ENCODE measurements at places on chromosomes 3 and 15. TPM values are rescaled to one million over a fixed set of nuclear protein-coding genes. Genes with fewer than 3 reads are reported as not detected.

GRCh38 chr3:194350726-194351071, 429 bp downstream of the CPN2 start:
- no peak for DNase-seq

DNA sequence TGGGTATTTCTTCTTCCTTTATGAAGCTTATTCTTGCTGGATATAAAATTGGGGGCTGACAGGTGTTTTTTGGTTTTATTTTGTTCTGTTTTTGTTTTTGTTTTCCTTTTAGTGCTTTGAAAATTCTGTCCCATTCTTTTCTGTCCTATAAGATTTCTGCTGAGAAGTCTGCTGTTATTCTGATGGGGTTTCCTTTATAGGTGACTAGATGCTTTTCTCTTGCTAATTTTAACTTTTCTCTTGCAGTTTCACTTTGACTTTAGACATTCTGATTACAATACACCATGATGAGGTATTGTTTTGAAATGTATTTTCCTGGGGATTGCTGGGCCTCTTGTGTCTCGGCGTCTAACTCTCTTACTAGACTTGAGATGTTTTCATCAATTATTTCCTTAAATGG, 22.8 kb downstream of the TTC14 start:
- no peak for DNase-seq

- DNase-seq: peak; percentile 92
Observed at GRCh38 chr3:48402281-48402732, 27.6 kb downstream of the PLXNB1 start.

The STAC gene
- polyA plus RNA-seq: 0.19 TPM

The GPR27 gene
- polyA plus RNA-seq: not detected

The CHSY1 gene
- 40.9 TPM for polyA plus RNA-seq

The C2CD4A gene
- polyA plus RNA-seq: not detected

- no peak for DNase-seq
Observed at GRCh38 chr3:129927072-129927471, 33.6 kb upstream of the TMCC1 start.

The OIP5 gene
- 5.5 TPM for polyA plus RNA-seq

The CACNA2D3 gene
- 0.41 TPM for polyA plus RNA-seq

The RASGRF1 gene
- 0.15 TPM for polyA plus RNA-seq

- DNase-seq: peak; percentile 39
Observed at GRCh38 chr3:122689587-122689986, 8.9 kb downstream of the PARP14 start.

- no peak for DNase-seq
Observed at GRCh38 chr3:185216607-185216958, 37.3 kb downstream of the EHHADH start.

The ALDH1A2 gene
- not detected for polyA plus RNA-seq

DNA sequence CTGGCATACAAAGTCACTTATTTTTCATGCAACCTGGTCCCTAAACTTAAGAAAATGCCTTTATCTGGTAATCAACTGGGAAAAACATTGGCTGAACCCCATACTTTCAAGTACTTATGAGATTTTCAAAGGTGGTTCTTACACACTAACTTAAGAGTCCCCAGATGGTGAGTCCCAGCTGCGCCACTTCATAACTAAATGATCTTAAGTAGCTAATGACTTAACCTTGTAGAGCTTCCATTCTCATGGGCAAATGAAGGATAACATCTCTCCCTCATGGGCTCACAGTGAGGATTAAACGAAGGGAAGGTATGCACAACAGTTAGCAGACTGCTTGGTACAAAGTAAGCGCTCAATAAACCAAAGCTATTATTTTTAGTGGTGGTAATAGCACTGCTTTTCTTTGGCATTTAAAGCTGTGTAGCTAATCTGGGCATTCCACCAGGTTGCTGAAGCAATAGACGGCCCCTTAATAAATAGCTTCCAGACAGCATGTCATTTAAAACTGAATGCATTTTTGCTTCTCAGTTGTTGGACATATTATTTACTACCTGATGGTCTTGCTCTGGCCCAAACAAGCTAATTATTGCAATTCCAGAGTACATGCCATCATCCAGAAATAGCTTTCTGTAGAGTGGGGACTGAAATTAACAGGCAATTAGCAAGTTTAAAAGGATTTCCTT, 55.4 kb downstream of the LIPC start:
- DNase-seq: no peak

The NPAP1 gene
- polyA plus RNA-seq: not detected

GRCh38 chr3:31377045-31377642, 155.6 kb upstream of the STT3B start:
- peak; percentile 88 for DNase-seq

The TPRG1 gene
- polyA plus RNA-seq: 0.17 TPM

GRCh38 chr15:75140080-75140879, 61.4 kb upstream of the C15orf39 start:
- DNase-seq: no peak

The IL17RD gene
- 0.92 TPM for polyA plus RNA-seq

GRCh38 chr3:41290306-41290705, 91.0 kb downstream of the CTNNB1 start:
- DNase-seq: no peak

- no peak for DNase-seq
Observed at GRCh38 chr15:25057574-25057973, 102.8 kb downstream of the SNRPN start.
